ENCODE measurements at places on chromosomes 3 and 15. TPM values are rescaled to one million over a fixed set of nuclear protein-coding genes. Genes with fewer than 3 reads are reported as not detected.

DNA sequence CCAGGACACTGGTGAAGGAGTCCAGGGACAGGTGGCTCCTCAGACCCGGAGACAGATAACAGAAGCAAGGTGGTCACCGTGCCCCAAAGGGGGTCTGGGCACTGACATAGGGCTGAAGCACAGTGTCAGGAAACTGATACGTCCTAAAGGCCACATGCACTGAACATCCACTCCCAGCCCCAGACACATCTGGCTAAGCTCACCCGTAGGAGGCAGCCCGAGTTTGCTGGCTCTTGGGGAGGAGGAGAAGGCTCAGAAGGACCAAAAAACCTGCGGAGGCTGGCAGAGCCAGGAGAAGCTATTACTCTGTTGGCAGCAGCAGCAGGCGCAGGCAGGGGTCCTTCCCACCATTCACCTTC, 1.2 kb downstream of the CACNA2D2 start:
- no peaks in the 10 kb centered on the region for H3K36me3 ChIP-seq
- DNase-seq, result no peak
- H3K4me3 ChIP-seq, result peak overlapping the region; percentile 65
- H3K27me3 ChIP-seq, result peaks cover 60% of the 10 kb centered on the region
- no peaks in the 10 kb centered on the region for H3K4me1 ChIP-seq

- H3K36me3 ChIP-seq, result no peaks in the 10 kb centered on the region
- peaks cover 2% of the 10 kb centered on the region for H3K27me3 ChIP-seq
- H3K4me1 ChIP-seq, result no peaks in the 10 kb centered on the region
- no peak for DNase-seq
Observed at GRCh38 chr3:131169331-131169730, 142.7 kb downstream of the NEK11 start.

- DNase-seq, result no peak
- no peak overlapping the region for H3K27ac ChIP-seq
- no peak overlapping the region for H3K4me3 ChIP-seq
- H3K4me1 ChIP-seq, result no peaks in the 10 kb centered on the region
- peaks cover 6% of the 10 kb centered on the region for H3K27me3 ChIP-seq
- no peaks in the 10 kb centered on the region for H3K36me3 ChIP-seq
Observed at GRCh38 chr3:10334459-10334858, 13.5 kb upstream of the SEC13 start.

DNA sequence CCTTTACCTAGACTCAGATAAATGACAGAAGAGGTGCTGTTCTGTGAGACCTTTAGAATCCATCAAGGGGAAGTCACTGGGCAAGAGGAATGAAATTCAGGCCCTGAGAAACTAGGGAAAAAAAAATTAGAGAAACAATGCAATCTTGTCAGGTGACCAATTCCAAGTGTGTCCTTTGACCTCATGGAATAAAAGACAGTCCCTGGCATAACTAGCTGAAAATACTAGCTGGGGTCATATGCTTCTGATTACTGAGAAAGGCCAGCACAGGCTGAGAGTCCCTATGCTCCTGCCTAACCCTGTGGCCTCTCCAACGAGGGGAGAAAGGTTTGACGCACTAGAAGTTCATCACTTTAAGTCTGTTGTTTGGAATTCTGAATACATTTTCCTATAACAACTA, 167.3 kb downstream of the XXYLT1 start:
- H3K27me3 ChIP-seq, result no peaks in the 10 kb centered on the region
- no peak overlapping the region for H3K27ac ChIP-seq
- H3K4me1 ChIP-seq, result peaks cover 15% of the 10 kb centered on the region
- no peak for DNase-seq
- H3K4me3 ChIP-seq, result no peak overlapping the region
- H3K36me3 ChIP-seq, result no peaks in the 10 kb centered on the region

DNA sequence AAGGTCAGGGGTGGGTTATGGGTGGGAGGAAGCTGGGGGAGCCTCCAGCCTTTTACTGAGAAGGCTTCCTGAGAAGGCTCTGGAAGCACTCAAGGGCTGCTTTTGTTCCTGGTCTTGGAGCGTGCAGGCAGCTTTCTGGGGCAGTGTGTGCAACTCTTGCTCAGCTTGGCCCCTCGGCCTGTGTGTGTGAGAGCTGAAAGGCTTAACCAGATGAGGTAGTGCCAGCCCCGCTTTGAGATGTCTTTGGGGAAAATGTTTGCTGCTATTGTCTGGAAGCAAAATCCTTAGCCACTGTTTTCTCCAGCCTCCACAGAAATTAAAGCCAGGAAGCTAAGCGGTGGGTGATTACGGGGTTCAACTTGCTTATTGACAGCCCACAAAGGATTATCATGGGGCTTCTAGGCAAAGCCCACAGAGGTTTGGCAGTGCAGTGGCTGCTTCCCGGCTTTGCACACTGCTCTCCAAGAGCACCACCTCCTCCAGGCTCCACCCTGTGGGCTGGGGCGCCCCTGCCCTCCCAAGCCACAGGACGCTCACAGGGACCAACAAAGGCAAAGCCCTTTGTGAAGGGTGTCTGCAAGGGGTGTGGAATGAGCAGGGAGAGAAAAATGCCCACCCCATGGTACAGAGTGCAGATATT, 121.7 kb upstream of the TLE3 start:
- no peaks in the 10 kb centered on the region for H3K36me3 ChIP-seq
- peaks cover 13% of the 10 kb centered on the region for H3K4me1 ChIP-seq
- no peak for DNase-seq
- no peak overlapping the region for H3K27ac ChIP-seq
- H3K4me3 ChIP-seq, result no peak overlapping the region

GRCh38 chr3:187343670-187344069, 24.5 kb upstream of the RTP4 start:
- H3K27me3 ChIP-seq, result peaks cover 22% of the 10 kb centered on the region
- no peaks in the 10 kb centered on the region for H3K36me3 ChIP-seq
- no peak for DNase-seq
- no peak overlapping the region for H3K4me3 ChIP-seq
- no peak overlapping the region for H3K27ac ChIP-seq

SI gene
- not detected for total RNA-seq
